NCI-H524 (cell line): ENCODE measurements at places on chromosomes 1 and 21.
A peak's percentile ranks its signal among the peaks of the same experiment; 100 is the strongest.

- DNase-seq = no peak
Measured at GRCh38 chr1:163821679-163822078, 499.9 kb downstream of the NUF2 start.

GRCh38 chr1:19009882-19010321 is 53.4 kb upstream of the IFFO2 start:
- DNase-seq = no peak

- DNase-seq = peak; percentile 6
Measured at GRCh38 chr1:13725714-13726175, 25.8 kb downstream of the PRDM2 start.

DNA sequence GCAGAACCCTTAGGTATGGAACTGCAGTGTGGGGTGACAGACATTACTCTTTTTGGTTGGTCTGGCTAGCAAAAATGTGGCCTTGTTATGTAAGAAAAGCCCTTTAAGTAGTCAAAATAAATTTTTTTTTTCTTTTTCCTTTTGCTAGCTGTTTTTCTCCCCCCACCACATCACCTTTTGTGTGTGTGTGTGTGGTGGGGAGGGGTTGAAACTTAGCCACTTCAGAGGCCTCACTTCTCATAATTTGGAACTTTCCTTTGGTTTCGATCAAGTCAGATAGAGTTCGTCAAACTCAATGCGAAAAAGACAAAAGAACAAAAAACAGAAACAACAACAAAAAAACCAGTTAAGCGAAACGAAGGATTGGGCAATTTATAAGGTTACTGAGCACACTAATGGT is 1.9 kb upstream of the PRMT2 start:
- DNase-seq = no peak

DNA sequence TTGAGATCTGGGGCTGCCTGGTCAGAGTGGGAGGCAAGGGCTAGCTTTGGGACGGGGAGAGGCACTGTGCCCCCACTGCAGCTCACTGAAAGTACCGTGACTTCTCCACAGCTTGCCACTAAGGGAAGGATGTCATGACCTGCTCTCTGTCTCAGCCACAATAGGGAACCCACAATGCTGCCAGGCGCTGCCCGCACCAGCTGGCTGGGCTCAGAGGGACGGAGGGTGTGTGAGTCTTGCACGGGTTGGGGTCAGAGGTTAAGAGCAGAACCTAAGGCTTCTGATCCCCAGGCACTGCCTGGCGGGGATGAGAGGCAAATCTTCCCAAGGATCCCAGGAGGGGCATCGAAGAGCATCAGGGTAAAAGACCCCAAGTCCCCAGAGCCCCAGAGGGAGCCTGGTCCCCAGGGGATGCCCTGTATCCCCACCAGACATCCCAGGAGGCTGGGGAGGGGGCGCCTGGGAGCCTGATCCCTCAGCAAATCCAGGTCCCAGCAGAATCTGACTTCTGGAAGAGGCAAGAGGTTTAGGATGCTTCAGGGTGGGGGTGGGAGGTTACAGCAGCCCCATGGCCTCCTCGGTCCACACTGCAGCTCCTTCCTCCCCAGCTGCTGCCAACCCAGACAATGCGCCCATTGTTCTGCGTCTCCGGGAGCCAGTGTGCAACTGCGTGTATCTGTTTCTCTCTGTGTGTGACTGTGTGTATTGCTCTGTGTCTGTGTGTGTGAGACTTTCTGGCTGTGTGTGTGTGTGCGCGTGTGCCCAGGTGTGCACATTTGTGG is 2.0 kb upstream of the MARCKSL1 start:
- DNase-seq = no peak

DNA sequence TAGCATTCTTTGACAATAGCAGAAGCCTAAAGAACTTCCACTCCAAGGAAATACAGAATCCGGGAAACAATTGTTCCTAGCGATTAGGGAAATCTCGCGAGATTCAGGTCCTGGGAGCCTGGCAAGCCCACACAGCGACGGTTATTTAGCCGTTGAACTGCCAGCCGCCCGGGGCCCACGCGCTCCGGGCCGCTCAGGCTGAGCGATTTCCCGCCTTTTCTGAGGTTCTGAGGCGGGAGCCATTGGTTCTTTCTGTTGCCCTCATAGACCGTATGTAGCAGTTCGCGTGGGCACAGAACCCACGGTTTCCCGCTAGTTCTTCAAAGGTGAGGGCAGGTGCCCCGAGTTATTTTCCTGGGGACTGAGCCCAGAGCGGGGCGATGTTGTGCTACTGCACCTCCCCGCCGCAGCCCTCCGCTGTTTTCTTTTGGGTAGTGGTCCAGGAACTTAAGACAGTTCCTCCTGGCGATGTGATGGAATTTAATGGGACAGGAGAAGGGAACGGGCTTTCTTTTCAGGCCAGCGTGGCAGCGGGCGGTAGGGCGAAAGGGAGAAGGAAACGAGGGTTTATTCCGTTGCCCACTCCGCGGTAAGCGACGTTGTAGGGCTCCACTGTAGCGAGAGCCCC is at the start of gene SYCP1:
SYCP1 (plus strand) TSS at position 171 of the 628 bp plus-strand sequence. CDS start 602 bp downstream, outside the sequence.
- DNase-seq = no peak
